ENCODE measurements at places on chromosomes 7 and 10.

GRCh38 chr10:17019696-17020095 lies 109.9 kb downstream of the CUBN start:
- no peak for DNase-seq

DNA sequence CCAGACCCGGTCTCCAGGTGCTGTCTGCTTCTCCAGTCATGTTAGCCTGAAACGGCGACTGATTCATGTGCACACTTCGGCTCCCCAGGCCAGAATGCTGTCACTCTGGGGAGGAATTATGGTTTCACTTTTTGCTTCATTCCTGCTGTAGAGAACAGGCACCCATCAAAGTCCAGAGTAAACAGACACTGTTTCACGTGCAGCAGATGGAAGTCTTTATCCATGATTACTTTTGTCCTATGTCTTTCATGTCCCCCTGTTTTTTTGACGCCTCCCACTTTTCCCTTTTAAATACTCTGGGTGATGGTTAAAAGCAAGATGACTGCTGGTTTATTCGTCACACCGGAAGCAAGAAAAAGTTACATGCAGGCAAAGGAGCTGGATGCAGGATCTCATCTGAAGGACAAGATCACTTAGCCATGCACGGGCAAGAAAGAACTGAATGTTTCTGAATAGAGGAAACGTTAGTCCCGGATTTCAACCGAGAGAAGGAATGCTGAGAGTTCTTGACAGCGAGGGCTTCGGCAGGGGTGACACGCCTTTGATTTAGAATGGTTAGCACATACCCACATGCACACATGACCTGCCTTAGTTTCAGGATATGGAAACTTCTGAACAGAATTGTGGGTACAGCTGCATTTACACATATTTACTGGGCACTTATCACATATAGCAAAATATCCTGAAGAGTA lies 250.0 kb upstream of the KLF6 start:
- DNase-seq, result peak; percentile 70

GRCh38 chr10:29273478-29273877 lies 15.4 kb upstream of the LYZL1 start:
- no peak for DNase-seq

DNA sequence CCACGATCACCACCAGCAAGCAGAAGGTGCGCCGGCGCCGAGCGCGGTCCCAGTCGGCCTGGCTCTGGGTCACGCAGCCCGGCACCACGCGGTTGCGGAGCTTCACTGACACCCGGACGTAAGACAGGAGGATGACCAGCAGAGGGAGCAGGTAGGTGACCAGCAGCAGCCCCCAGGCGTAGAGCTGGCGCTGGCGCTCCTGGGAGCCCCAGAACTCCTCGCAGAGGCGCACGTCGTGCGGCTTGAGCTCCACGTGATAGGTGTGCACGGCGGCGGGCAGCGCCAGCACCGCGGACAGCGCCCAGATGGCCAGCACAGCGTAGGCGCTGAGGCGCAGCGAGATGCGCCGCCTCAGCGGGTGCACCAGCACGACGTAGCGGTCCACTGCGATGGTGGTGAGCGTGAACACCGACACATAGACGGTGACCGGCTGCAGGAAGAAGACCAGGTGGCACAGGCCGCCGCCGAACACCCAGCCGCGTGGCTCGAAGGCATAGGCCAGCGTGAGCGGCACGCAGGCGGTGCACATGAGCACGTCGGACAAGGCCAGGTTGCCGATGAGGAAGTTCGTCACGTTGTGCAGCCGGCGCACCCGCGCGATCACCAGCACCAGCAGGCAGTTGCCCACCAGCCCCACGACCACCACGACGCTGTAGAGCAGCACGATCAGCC lies 920 bp downstream of the PRLHR start:
- DNase-seq, result peak; percentile 51

GRCh38 chr10:126021833-126022500 lies 125.6 kb downstream of the FANK1 start:
- no peak for DNase-seq

GRCh38 chr10:58508316-58508715 lies 4.4 kb upstream of the BICC1 start:
- DNase-seq, result peak; percentile 67

- no peak for DNase-seq
Measured at GRCh38 chr7:96671854-96672253, 37.8 kb downstream of the SEM1 start.

- DNase-seq, result no peak
Measured at GRCh38 chr7:6613706-6614105, 1.7 kb upstream of the ZNF853 start.

GRCh38 chr10:88583584-88583957 lies 453 bp upstream of the RNLS start:
- no peak for DNase-seq

DNA sequence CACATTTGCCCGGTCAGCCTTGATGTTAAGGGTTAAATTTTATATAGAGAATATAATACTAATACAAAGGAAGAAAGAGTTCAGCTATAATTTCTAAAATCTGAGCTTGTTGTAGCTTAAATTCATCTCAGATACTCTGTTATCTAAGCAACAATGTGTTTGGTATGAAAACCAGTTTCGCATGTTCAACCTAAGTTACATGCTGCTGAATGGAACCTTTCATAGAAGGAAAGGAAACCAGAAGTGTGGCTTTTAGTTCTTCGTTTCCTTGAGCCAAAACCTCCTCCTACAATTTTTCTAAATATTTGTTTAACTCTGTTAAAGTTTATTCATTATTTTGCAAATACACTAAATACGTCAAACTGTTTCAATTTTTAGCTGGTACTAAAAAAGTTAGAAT lies 18.5 kb downstream of the AGR2 start:
- DNase-seq, result no peak

DNA sequence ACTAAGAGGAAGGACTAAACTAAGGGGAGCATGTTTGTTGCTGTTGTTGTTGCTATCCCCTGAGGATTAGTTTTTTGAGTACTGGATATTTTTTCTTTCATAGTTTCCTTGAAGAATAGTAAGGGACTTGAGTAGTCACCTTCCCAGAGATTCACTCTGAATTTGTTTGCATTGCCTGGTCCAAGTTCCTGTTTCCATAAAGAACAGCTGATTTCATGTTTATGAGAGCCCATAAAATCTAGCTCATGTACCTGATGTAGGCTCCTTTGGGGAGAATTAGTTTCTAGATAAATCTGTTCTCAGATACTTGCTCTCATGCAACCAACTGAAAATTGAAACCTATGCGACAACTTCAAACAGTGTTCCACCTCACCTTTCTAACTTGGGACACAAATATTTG lies 464.4 kb upstream of the MBL2 start:
- no peak for DNase-seq

DNA sequence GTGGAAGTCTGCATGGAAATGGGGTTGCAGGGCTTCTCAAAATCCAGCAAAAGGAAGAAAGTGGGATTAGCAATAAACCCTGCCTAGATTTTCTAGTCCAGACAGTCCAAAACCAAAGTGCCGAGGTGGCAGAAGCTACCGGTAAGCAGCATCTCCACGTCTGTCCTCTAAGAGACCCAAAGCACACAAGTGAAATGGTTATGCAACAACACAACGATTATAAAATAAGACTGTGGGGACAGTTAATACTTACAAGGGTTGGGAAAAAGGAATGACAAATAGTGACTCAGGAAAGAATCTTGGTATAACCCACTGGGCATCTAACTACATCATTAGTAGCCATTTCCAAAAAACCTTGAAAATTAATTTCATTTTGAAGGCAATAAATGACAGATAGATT lies 24.7 kb downstream of the CREB3L2 start:
- no peak for DNase-seq

DNA sequence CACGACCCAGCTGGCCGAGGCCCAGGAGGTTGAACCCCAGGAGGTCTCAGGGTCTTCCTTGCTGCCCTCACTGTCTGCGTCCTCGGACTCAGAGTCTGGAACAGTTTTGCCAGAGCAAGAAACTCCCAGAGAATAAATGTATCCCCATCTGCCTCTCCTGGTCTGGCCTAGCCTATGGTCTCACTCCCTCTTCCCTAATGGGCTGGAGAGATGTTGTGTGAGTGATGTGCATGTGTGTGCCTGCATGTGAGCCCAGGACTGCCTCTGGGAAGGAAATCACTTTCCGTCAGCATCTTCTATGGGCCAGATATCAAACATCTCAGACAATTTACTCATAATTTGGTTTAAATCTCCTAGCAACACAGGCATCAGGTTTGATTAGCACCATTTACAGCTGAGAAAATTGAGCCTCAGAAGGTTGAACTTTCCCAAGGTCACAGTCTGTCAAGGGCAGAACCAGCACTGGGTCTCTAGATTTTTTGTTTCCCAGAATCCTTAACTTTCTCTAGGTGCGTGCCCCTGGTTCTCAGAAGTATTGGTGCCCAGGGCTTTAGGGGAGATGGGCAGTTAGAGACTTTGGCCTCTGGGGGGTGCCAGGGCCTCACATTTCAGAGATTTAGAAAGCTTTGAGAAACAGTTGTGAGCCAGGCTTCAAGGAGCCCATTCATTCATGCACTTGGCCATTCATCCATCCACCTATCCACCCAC lies 4.9 kb downstream of the TMEM270 start:
- peak; percentile 80 for DNase-seq

DNA sequence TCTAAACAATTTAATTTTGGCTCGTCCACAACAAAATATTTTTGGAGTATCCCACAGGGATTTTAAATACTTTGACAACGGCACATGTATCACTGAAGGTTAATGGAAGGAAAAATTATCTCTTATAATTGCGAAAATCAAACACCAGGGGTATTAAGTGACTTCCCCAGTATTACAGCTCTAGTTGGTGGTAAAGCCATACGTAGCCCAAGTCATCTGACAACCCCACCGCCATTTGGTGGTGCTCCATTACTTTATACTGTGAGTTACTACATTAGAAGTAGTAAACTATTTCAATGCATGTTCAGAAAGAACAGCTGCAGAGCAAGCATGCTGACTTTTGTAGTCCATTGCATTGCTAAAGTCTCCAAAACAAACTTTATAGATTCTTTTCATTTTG lies 179.7 kb downstream of the HGF start:
- DNase-seq, result no peak

GRCh38 chr10:103257812-103258211 lies 12.1 kb downstream of the RPEL1 start:
- no peak for DNase-seq

- no peak for DNase-seq
Measured at GRCh38 chr7:100578246-100579183, 4.8 kb upstream of the SAP25 start.

- DNase-seq, result no peak
Measured at GRCh38 chr7:109696723-109697122, 1127.0 kb downstream of the DNAJB9 start.

- DNase-seq, result peak; percentile 91
Measured at GRCh38 chr10:103888113-103888841, 29.7 kb downstream of the STN1 start.

DNA sequence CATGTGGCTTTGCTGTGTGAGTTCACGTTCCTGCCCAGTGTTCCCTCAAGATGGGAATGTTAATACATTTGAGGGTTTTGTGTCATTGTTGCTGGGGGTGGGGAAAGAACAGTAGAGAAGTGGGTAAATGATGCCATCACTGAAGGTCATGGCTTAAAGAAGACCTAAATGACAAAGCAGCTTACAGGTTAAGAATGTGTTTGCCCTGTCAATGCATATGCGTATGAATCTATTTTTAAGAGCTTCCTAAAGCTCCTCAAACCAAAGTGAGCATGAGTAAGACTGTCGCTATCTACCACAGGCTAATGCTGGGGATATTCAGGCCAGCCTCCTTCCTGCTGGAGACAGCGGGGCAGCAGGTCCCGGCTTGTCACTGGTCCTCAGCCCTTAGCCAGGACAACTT lies 162.9 kb downstream of the CREB5 start:
- peak; percentile 30 for DNase-seq

- peak; percentile 35 for DNase-seq
Measured at GRCh38 chr7:36473454-36474282, 84.0 kb downstream of the ANLN start.

DNA sequence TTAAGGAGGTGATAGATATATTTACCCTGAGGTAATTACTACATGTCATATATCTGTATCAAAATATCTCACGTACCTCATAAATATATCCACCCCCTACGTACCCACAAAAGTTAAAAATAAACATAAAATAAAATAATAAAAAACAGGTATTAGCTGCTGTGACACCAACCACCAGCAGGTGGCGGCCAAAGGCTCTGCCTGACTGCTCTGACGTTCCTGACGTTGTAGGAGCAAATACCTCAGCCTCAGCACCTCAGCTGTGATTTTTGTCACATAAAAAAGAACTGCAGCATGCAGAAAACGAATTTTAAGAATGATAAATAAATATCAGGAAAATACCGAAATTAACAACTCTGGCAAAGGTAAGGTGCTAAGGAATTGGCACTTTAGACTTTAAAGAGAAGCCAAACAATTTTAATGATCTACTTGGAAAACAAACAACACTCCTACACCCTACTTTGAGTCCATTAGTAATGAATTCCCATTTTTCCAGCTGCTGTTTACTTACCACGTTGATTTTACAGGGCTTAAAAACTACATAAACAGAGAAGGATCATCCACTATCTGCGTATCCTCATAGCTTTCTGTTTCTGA lies 125.4 kb upstream of the TARP start:
- peak; percentile 74 for DNase-seq

DNA sequence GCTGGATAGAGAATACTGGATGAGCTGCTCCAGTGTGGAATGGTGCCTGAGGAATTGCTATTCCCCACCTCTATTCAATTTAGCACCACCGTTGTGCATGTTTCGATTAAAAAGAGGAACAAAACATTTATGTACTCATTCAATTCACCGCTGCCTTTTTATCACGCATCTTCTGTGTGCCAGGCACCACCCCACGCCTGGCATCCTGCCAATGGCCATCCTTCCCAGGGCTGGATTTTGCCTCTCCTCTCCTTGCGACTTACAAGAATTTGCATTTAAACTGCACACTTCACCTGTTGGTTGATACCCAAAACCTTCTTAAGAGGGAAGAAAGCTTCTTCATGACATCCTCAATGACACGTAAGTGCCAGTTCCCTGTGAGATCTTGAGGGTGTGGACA lies 110.2 kb upstream of the DPP6 start:
- DNase-seq, result no peak

- peak; percentile 42 for DNase-seq
Measured at GRCh38 chr10:68489919-68490318, 18.1 kb upstream of the DNA2 start.

Measured in choroid plexus epithelial cell (primary cell).